Hematopoietic multipotent progenitor cell treated with erythropoietin and hydrocortisone succinate and interleukin-3 and kit ligand, for 4 days (in vitro differentiated cells): ENCODE measurements at places on chromosomes 6 and 20.

DNA sequence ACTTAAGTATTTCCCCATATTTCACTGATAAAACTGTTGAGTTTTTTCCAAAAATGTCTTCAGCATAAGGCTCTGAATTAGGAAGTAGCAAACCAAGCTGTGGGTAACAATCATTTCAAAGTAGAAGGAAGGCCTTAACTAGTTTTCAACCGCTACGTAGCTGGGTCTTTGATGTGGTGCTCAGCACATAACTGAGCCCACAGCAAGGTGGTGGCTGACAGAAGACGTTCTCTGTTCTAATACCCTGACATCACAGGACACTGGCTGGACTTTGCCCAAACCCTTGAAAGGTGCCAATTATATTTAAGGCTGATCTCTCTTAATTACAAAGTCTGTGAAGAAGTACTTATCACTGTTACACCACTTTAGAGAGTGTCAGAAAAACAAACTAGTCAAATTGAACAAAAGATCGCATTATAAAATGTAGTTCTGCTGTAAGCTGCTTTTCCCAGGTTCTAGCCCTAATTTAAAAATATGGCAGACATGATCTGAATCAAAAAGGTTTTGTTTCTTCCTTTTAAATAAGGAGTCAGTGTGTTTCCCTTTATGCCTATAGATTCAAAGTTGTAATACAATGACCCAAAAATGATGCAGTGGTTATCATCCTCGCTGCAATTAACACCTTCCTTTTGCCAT is 26.7 kb downstream of the MAN1A1 start:
- no peak for DNase-seq

DNA sequence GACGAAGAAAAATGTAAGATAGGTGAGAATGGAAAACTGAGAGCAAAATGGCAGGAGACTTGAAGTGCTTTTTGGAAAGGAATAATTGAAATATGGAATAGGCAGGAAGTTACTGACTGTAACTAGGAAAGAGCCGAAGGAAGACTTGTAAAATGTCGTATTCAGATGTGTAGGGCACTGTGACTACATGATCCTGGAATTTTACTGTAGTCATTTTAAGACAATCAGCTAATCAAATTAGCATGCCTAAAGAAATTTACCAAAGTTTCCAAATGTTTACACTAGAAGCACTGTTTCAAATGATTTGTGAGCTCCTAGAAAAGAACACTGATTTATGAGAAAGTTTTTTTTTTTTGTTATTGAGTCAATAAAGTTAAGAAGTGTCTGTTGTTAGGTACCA is 21.2 kb upstream of the ADIG start:
- DNase-seq = no peak

DNA sequence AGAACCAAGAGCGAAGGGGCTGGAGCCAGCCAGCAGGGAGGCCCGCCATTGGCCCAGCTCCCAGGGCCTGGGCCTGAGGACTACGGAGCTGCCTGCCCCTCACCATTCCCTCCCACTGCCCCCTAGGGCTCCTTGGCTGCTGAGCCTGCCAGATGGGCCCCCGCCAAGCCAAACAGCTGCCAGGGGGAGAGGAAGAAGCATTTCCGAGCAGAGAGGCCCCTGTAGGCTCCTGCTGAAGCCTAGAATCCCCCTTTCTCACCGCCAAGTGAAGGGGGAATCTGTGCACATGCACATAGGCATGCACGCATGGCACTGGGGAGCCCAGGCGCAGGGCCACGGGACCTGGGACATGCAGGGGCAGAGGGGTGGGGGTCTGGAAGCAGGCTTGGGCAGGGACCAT is 28.5 kb upstream of the MRPS18A start:
- no peak for DNase-seq

DNA sequence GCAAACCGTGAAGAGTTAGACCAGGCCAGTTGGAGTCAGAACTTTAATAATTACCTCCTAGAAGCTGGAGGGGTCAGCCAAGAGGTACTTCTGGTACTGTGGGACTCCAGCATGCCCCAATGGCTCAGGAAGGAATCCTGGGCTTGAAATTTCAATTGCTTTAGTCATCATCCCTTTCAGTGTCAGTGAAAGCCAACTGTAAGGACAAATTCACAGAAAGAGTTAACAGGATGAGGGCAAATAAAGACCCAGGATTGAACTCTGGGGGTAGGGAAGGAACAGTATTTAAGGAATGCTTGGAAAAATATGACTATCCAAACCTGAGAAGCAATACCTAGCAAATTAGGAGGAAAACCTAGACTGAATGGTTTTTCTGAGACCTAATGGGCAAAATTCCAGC is 735.1 kb upstream of the MARCKS start:
- no peak for DNase-seq

DNA sequence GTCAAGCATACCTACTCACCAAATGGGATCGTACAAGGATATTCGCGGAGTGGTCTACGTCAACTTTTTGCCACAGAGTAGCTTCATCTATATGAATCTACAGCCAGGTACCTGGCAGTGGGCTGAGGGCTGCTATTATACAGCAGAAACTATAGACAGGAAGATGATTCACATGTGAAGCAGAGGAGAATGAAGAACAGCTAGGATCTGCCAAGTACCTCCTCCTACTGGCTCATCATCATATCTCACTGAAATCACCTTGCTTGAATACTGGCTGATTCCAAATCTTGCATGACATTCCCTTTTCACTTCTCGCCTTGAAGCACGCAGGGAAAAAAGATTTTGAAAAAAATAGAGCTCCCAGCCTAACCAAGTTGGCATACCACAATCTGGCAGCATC is 488.7 kb upstream of the NRSN1 start:
- no peak for DNase-seq

GRCh38 chr6:86966271-86966670 is 28.9 kb downstream of the HTR1E start:
- no peak for DNase-seq

GRCh38 chr6:149907317-149907716 is 9.4 kb upstream of the RAET1E start:
- DNase-seq = no peak

- DNase-seq = peak; percentile 46
These were observed 35.1 kb downstream of the SNRNP48 start for GRCh38 chr6:7624796-7625710.

GRCh38 chr6:170132011-170132521 is 158.8 kb downstream of the DLL1 start:
- no peak for DNase-seq

GRCh38 chr6:82906489-82906888 is 159.2 kb downstream of the UBE3D start:
- DNase-seq = peak; percentile 2

DNA sequence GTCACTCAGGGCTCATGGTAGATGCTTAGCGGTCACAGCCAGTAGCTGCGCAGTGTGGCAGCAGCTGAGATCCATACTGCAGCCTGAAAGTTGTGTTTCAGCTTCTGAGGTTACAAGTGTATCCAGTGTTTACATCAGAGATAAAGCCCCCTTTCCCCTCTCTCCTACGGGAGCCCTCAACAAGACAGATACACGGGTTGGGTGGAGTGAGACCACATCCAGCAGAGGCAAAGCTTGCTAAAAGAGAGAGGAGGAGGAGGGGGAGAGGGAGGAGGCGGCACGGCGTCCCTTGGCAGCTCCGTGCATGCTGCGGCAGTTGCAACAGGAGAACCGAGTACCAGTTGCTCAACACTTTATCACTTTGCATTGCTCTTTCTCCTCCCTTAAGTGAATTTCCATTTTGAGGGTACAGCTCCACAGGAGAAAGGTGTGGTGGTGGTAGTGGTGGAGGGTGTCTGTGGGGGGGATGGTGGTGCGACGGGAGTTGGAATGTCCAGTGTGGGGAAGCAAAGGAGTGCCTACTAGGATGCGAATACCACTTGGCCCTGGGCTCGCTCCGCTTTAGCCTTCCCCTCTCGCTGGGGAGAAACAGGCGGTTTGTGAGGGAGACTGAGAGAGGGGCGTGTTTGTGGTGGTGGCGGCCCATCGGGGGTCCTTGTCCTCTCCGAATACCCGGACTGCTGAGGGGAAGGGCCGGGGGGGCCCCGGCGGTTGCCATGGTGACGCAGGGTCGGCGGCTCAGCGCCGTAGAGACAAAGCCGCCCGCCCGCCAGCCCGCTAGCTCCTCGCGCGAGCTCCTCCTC is 405 bp upstream of the RNF182 start:
- DNase-seq = peak; percentile 72

DNA sequence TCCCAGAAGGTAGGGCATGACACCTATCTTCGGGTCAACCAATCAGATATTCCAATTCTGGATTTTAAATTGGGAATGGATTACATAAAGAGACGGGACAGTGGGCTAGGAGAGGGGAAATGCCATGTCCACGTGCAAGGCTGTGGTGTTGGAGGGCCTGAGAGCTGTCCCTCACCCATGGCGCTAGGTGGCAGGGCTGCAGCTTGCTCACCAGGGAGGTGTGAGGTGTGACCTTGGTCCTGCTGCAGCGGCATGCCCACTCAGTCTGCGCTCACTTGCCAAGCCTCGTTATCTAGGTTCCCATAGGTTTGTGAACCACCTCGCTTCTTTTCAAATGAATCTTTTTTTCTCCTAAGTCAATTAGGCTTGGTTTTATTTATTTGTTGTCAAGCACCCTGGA is 19.4 kb upstream of the CST3 start:
- no peak for DNase-seq

GRCh38 chr6:111050261-111051023 is 36.9 kb upstream of the SLC16A10 start:
- no peak for DNase-seq

GRCh38 chr6:3006476-3006875 is 6.8 kb downstream of the NQO2 start:
- no peak for DNase-seq

DNA sequence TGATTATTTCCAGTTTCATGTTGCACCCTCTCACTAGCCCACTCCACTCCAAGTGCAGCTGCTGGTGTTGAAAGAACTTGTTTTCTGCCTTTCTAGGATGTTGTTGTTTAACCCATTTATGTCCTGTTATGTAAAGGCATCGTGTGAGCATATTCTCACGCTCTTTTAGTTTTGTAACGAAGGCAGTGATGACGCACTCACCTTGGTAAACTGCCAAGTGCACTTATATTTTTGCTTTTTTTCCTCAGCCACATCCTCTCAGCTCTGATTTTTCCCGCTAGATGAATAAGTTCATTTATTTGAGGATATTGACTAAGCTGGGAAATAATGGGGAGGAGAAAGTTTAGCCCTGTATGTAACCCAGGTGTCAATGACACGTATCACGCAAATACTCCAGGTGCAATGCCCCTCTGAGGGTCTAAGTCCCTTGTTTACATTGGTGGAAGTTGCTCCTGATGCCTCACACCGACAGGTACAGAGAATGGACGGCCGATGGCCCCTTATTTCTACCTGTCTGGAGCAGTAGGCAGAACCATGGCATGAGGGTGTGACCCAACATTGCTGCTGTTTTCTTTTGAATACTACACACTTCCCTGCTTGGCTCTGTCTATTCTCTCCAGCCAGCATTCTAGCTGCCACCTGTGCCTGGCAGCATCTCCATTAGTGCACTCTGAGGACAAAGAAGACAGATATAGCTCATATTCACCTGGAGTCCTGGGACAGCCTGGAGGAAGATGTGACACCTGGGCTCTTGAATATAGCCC is 132.7 kb upstream of the SLC24A3 start:
- no peak for DNase-seq

DNA sequence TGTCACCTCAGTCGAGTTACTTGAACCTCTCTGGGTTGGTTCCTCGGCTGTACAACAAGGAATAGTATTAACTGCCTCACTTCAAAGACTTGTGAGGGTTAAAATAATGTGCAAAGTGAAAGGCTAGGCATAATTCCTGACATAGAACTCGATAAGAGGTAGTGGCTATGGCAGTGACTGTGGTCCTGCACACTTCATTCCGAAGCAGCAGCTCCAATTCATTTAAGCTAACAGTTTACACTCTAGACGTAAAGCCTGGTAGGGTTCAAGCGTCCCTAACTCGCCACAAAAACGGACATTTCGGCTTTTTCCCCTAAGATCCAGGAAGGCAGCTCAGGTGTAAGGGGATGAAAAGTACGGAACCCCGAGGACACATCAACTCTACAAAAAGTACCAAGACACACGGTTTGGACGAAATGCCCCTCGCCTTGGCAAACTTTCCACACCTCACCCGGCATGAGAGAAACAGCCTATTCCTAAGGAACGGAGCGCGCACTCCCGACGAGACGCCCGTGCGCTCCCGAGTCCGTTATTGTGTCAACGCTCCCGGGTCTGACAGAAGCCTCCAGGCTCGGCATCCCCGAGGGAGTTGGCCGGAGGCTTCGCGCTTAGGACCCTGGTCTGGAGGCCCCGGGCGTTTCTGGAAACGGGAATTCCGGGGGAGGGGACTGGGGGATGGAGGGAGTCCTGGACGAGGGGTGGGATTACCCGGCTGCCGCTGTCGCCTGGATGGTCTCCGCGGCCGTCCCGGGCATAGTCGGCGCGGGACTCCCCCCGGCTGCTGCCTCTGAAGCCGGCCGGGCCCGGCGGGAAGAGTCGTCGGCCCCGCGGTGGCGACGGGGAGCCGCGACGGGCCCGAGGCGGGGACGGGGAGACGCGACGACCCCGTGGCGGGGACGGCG is 937 bp downstream of the ZNF318 start:
- DNase-seq = peak; percentile 38

DNA sequence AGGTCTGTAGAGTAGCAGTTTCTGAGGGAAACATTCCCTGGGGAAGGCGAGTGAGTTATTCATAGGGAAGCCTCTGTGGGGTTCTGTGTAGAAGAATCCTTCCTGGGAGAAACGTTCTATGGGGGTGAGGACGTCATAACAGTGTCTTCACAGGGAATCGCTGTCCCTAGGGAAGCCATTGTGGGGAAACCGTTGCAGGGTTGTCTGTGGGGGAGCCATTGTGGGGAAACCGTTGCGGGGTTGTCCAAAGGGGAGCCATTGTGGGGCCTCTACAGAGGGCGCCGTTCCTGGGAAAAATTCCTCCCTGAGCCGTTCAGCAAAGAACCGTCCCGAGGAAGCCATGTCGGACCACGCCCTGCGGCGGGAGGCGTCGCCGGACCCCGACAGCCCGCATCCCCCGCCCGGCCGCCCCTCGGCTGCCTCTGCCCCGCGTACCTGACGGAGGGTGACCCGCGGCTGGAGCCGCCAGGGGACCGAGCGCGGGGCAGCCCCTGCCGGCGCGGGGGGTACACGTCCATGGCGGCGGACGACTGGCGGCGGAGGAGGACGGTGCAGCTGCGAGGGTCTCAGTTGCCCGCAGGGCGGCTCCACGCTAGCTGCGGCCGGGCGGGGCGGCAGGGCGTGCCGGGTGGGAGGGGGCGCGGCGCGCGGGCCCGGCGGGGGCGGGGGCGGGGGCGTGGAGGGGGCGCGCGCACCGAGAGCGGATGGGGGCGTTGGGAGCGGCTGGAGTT is at the start of gene DNAAF9:
Gene DNAAF9, minus strand, starts transcription at position 630 of the 731 bp plus-strand sequence. Its CDS starts 112 bp downstream, at position 518.
- peak; percentile 83 for DNase-seq

DNA sequence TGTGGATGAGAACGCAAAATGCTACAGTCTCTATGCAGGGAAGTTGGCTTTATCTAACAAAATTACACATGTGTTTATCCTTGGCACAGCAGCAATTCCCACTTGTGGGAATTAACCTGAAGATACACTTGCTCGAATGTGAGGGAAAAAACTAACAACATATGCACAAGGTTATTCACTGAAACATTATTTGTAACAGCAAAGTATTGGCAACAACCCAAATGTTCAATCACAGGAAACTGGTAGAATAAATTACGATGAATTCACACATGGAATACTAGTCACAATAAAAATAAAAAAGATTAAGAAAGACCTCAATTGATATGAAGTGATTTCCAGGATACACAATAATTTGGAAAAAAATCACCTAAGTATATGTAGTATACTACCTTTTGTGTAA is 68.1 kb upstream of the OGFRL1 start:
- no peak for DNase-seq
